Fibroblast of skin of abdomen (primary cell): ENCODE measurements at places on chromosomes 11 and 22.

GRCh38 chr11:28460348-28460747 is 352.2 kb downstream of the METTL15 start:
- no peak for DNase-seq

GRCh38 chr11:134533511-134533910 is 121.5 kb upstream of the B3GAT1 start:
- DNase-seq = no peak

DNA sequence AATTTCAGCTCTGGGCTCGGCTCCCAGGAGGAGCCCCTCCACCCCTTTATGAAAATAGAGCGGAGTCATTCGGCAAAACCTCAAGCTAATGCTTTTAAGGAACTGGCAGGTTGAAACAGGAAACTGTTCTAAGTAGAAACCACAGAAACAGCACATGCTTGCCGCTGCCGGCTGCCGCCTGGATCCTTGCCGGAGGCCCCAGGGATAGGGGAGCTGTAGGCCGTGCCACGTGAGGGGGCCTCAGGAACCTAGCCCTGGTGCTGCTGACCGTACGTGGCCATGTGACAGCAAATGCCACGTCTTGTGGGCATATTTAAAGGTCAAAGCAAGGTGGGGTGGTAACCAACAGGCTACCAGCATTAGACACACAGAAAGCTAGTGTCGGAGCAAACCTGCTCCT is 77.9 kb upstream of the TIMP3 start:
- DNase-seq = peak; percentile 96

DNA sequence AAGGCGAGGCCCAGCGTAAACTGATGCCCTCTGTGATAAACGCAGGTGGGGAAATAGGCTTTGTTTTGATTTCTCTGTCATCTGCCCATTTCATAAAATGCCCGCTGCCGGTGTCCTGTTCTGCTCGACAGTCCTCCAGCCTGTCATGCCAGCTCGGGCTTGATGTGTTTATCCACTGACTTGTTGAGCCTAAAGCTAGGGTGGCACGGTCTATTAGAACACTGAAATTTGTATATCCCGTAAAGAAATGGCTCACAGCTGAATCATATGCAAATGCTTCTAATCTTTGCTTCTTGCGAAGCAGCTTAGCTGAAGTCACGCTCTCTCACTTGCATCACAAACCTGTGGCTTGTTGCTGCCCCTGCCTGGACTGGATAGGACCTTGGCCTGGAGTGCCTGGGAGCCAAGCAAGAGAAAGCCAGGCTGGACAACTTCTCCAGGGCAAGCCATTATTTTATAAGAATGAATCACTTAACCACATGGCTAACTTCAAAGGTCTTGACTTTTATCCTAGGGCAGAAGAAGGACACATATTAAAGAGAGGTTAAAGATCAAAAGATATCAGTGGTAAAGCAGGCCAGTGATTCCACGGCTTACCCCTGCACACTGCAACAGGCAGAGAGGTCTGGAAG is 33.1 kb downstream of the EHF start:
- DNase-seq = peak; percentile 77

- DNase-seq = no peak
These were observed 71.8 kb downstream of the TENM4 start for GRCh38 chr11:79369055-79369454.

- peak; percentile 98 for DNase-seq
These were observed 34.1 kb downstream of the PAMR1 start for GRCh38 chr11:35491231-35491871.

DNA sequence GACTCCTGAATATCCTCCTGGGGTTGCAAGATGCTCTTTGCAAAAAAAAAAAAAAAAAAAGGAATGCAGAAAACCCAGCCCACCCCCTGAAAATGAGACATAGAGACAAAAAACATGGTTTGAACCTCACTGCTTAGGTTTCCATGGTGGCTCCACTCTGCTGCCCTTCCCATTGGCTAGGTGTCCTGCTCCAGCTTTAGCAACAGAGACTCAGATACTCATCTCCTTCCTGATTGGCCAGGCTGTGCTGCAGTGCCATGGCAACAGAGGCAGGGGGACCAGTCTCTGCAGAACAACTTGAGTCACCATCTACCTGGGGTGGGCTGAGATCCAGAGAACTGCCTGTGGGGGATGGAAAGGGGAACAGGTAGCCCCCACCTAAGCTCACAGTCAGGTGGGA is 17.4 kb upstream of the YWHAH start:
- DNase-seq = no peak

- DNase-seq = no peak
These were observed 1116.0 kb downstream of the TBC1D22A start for GRCh38 chr22:47878460-47878859.

- DNase-seq = no peak
These were observed 30.9 kb downstream of the MACROD1 start for GRCh38 chr11:64134963-64135362.

DNA sequence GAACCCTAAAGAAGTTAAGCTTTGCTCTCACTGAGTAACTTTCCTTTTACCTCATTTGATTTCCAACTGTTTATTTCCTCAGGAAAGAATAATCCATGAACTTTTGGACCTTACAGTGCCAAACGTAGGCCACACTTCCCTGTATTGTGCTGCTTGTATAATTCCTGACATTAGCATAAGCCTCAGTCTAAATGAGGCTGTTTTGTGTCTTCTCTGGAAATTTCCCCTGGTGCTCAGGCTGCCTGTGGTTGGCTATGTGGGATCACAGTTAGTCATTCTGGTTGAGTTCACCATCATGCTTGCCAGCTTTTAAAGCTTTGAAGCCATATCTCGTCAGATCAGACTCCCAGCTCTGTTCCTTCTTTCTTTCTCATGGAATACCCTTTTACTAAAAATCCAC is 107.0 kb downstream of the FAM76B start:
- DNase-seq = peak; percentile 42

DNA sequence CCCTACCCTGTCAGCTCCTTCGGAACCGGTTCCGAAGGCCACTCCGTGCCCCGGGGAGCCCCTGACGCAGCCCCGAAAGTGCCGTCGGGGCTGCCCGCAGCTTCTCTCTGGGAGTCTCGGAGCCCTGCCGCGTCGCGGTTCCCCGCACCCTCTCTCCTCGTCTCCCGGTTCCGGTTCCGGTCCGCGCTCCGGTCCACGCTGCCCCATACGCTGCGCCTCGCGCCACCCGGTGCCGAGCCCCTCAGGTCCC is 618 bp downstream of the MTA2 start:
- DNase-seq = peak; percentile 25

DNA sequence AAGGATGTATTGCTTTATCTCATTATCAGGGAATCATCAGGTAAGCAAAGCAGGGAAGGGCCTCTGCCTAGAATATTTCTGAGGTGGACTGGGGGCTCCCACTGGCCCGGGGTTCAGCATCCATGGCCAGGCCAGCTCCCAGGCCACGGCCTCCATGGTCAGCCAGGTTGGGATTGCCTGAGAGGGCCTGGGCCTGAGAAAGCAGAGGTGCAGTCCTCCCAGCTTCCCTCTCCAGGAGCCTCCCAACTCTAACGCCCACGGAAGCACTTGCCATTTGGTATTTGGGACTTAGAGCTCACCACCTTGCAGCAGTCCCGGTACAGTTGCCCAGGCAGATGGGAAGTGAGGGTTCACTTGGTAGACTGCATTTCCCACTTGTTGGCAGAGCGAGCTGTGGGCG is 12.7 kb downstream of the DGAT2 start:
- DNase-seq = no peak

DNA sequence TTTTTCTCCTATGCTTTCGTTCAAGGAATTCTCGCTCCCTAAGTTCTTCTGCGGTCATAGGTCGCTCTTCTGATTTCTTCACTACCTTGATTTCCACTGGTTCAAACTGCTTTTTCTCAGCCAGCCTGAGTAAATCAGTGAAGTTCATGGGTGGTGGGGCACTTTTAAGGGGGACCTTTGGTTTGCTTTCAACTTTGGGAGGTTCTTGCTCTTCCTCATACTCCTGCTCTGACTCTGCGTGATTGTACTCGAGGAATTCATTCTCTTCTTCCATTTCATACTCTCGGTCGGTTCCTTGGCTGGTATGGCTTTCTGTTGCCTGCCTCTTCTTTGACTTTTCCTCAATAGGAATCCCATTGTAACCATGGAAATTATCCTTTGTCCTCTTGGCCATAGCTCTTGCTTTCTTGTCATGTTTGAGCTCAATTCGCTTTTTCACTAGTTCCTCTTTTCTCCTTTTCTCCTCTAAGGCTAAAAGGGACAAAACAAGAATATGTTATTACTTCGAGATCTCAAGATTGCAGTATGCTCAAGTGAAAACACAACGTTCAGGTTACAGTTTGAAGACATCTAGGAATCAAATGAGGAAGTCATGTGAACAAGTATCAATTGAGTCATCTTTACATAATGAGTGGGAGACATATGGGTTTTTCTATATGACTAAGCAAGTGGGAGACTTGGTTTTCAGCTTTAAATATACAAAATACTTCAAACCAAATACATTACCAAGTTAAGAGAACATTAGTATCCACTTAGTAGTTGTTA is 16.2 kb downstream of the MISFA start:
- DNase-seq = peak; percentile 23

DNA sequence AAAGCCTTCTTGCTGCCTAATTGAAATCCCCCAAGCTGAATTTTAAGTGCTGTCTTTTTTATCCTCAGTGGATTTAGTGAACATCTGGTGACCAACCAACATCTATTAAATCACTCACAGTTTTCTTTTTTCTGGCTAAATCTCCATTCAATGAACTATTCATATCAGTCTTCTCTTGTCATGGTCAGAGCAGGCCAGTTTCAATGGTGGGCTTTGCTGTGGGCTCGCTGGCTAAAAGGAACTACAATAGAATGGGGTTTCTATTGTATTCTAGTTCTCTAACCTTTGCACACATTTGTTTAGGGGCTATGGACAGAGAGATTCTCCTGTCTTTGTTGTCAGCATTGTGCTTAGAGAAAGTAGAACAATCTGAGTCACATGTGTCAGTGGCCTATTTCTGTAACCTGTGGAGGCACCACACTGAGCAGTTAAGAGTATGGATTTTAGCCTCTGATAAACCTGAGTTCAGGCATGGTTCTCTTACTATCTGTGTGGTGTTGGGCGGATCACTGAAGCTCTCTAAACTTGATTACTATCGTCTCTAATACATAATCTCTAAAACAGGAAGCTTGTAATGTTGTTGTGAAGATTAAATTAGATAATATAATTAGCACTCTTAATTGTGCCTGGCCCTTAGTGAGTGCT is 94.2 kb upstream of the CADM1 start:
- DNase-seq = no peak
